Left renal cortex interstitium (tissue), 4 donors: ENCODE measurements at places on chromosomes 12 and 14.

DNA sequence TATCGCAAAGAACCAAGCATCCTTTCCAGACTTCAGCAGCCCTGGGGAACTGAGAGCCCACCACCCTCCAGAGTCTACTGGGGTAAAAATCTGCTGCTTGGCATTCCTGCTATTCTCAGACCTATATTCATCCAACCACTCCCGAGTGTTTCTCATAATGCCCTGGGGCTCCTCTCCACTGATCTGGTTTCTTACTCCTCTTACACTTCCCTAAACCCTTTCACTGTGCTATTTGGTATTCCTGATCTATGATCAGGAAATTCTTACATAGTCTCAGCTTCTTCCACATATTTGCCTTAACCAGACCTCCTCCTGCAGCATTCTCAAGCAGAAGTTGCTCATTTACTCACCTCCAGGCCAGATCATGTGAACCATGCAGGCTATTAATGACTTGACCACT, 82.4 kb downstream of the SYT10 start:
- DNase-seq, result no peak

DNA sequence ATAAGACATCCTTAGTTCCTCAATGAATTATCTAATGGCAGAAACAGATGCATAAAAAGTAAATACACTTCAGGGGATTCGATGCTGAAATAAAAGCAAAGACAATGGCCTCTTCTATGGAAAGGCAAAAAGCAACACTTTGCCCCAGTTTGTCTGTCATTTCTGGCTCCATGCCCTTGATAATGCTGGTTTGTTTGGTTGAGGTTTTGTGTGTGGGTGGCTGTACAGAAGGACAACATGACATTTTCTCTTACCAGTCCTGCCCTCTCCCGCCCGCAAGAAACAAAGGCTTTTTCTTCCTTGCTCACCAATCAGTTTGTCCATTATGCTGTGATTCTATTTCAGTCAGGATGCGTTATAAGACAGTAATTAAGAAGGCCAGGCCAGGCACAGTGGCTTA, 18.1 kb upstream of the WDR89 start:
- no peak for DNase-seq

DNA sequence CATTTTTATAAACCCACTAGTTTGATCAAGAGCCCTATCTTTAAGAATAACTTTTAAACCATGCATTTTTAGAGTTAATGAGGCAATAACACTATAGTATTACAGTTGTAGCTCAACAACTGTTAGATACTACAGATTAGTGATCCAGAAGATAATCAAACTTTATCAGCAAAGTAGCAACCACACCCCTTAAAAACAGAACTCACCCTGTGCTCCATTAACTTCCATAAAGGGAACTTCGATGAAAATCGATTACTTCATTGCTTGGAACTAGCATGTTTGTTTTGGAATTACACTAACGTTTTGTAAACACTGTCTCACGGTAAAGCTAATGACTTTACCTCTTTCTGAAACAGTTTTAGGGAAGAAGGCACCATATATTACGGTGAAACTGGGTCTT, 1.4 kb downstream of the SGPP1 start:
- DNase-seq, result no peak

GRCh38 chr14:50038398-50039119, 77.8 kb downstream of the VCPKMT start:
- DNase-seq, result no peak

GRCh38 chr12:130525384-130526172, 187.9 kb downstream of the PIWIL1 start:
- DNase-seq, result no peak

- no peak for DNase-seq
These were observed 5.9 kb downstream of the MMP17 start for GRCh38 chr12:131833896-131834641.

GRCh38 chr12:559906-560455, 100.2 kb downstream of the B4GALNT3 start:
- no peak for DNase-seq

GRCh38 chr12:128916425-128916824, 63.1 kb downstream of the GLT1D1 start:
- DNase-seq, result no peak

- no peak for DNase-seq
These were observed 23.7 kb upstream of the UBC start for GRCh38 chr12:124938108-124938507.

GRCh38 chr14:50534997-50535396, 2.6 kb upstream of the MAP4K5 start:
- no peak for DNase-seq
